AG04449 (cell line): ENCODE measurements at places on chromosomes 7 and 10.
A peak's percentile ranks its signal among the peaks of the same experiment; 100 is the strongest.

GRCh38 chr10:22103701-22104470 lies 100.4 kb upstream of the DNAJC1 start:
- DNase-seq, result no peak

DNA sequence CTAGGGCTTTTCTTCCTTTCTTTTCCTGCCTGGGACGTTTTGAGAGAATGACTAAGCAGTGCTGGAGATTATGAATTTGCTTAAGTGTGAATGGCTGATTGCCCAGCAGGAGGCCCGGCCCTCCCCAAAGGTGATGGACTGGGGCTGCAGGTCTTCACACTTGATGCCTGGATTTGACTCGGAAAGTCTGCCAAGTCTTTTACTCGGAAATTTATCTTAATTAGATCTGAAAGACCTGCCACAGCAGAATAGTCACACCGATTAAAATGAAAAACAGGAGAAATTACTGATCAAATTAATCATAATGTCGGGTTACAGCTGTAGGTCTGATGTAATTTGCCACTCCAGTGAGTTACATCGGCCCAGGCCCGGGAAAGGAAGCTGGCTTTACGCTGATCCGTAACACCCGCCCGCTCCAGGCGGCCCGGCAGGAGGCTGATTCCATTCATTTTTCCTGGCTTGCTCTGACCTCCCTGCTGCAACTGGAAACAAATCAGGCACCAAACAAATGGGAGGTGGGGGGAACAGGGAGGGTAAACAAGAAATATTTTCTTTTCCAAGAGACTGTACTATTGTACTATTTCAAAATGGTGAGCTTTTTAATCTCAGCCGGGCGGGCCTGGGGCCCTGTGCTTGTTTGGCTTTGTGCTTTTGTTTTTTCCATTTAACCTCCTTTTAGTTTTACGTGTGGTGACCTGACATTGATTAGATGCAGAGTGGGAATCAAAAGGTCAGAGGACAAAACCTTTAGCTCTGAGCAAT lies 212.4 kb upstream of the YAE1 start:
- peak; percentile 21 for DNase-seq

- DNase-seq, result no peak
Measured at GRCh38 chr7:155961241-155962190, 149.3 kb upstream of the SHH start.

DNA sequence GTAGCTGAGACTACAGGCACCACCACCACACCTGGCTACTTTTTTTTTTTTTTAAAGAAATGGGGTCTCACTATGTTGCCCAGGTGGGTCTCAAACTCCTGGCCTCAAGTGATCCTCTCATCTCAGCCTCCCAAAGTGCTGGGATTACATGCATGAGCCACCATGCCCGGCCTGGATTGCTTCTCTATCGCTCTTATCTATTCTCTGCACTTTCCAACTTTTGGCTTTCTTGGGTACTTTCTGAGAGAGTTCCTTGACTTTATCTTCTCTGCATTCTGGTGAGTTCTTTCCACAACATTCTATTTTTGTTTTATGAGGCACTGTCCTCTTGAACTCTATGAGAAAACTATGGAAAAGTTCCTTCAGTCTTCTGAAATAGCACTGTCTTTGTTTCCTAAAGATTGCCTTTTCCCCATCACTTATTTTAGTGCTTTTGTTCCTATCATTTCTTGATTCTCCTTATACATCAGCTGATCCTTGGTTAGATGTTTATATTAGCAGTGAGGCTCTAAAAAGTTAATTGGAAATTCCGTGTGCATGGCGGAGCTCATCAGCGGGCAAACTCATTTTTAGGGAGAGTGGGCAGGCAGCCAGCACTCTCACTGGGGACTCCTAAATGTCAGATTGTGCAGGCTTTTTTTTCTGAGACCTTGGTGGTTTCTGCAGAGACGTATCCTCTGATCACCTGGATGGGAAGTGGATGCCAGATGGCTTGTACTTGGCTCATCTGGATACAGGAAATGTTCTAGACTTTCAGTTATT lies 43.9 kb downstream of the HIP1 start:
- no peak for DNase-seq
